ENCODE measurements at places on chromosomes 16 and 17. TPM values are rescaled to one million over a fixed set of nuclear protein-coding genes. Genes with fewer than 3 reads are reported as not detected.

Gene QPRT
- 2.9 TPM for total RNA-seq

DNA sequence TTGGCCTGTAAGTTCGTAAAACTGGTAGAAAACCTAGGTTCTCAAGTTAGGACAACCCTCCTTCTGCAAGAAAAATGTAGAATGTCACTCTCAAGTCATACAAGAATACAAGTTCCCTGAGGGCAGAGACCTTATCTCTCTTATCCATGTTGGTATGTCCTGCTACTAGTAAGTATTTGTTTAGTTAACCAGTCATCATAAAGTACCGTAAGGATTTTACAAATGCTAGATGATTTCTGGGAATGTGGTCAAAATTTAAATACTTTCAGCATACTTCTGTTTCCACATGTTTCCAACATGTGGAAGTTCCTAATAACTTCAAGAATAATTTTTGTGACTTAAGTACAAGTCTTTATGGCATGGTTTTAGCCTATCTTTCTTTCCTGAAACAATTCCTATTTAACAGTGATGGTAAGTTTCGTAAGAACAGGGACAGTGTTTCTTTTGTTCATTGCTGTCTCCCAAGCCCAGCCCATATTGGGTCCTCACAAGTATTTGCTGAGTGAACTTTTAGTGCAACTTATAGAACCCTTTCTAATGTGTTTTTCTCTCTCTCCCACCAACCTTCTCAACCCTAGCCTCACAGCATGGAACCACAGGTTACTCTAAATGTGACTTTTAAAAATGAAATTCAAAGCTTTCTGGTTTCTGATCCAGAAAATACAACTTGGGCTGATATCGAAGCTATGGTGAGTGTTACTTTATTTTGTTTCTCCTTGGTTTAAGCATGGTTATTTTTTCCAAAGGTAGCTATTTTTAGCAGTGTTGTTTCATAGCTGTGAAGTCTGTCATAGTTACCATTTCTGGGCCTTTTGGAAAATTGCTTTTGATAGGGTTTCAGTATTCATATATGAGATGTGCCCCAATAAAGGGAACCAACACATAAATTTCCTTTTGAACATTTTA lies 4.5 kb downstream of the NBR1 start:
- no peak for DNase-seq

- DNase-seq = no peak
Observed at GRCh38 chr17:67531291-67531690, 154.2 kb downstream of the PITPNC1 start.

Gene C17orf50
- total RNA-seq = 0.41 TPM

GRCh38 chr16:83125999-83126568 lies 499.3 kb downstream of the CDH13 start:
- no peak for DNase-seq

Data from frontal cortex (tissue), 4 donors.